ENCODE measurements at places on chromosomes 6 and 20. TPM values are rescaled to one million over a fixed set of nuclear protein-coding genes. Genes with fewer than 3 reads are reported as not detected.
A peak's percentile ranks its signal among the peaks of the same experiment; 100 is the strongest.

- H3K4me1 ChIP-seq = no peaks in the 10 kb centered on the region
- no peak overlapping the region for H3K27ac ChIP-seq
- no peaks in the 10 kb centered on the region for H3K27me3 ChIP-seq
- H3K36me3 ChIP-seq = no peaks in the 10 kb centered on the region
- no peak overlapping the region for H3K4me3 ChIP-seq
These were observed 30.9 kb downstream of the KIAA1755 start for GRCh38 chr20:38229376-38230252.

GRCh38 chr20:12644461-12644860 is 364.3 kb upstream of the SPTLC3 start:
- H3K27me3 ChIP-seq = no peaks in the 10 kb centered on the region
- H3K4me3 ChIP-seq = no peak overlapping the region
- H3K27ac ChIP-seq = no peak overlapping the region
- H3K4me1 ChIP-seq = no peaks in the 10 kb centered on the region

DNA sequence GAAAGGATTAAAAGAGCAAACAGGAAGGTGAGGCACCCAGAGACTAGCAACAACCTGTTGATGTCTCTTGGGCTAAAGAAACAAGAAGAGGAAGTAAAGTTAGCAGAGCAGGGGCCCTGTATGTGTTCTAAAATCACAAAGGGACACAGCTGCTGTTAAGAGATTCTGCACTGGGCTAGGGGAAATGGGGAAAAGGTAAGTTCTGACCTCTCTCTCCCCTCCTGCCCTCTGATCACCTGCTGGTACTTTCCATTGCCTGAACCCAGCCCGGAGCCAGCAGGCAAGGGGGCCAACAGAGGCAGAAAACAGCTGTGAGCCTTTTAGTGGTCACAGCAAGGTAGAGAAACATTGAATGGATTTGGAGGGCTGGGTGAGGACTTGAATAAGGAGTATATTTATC is 13.5 kb upstream of the CNR1 start:
- H3K36me3 ChIP-seq = no peaks in the 10 kb centered on the region
- no peak overlapping the region for H3K27ac ChIP-seq
- H3K27me3 ChIP-seq = no peaks in the 10 kb centered on the region

- H3K4me3 ChIP-seq = no peak overlapping the region
- H3K36me3 ChIP-seq = no peaks in the 10 kb centered on the region
- no peaks in the 10 kb centered on the region for H3K4me1 ChIP-seq
- H3K27me3 ChIP-seq = no peaks in the 10 kb centered on the region
These were observed 31.9 kb downstream of the NUDT3 start for GRCh38 chr6:34360556-34360955.

DNA sequence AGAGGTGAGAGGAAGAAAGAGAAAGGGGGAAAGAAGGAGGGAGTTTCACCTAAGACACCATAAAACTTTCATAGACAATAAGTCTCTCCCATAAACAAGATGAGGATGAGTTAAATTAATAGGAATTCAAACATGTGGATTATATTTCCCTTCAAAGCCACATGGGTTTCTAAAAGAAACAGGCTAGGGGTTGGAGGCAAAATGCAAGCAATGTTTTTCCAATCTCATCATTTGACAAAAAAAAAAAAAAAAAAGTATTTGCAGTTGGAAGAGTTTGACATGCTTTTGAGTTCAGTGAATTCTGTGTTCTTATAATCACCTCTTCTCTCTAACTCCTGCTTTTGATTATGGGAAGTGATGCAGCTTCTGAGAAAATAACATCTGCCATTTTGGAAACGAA is 286.5 kb upstream of the PRND start:
- no peak overlapping the region for H3K27ac ChIP-seq
- H3K4me3 ChIP-seq = no peak overlapping the region
- no peaks in the 10 kb centered on the region for H3K4me1 ChIP-seq

DNA sequence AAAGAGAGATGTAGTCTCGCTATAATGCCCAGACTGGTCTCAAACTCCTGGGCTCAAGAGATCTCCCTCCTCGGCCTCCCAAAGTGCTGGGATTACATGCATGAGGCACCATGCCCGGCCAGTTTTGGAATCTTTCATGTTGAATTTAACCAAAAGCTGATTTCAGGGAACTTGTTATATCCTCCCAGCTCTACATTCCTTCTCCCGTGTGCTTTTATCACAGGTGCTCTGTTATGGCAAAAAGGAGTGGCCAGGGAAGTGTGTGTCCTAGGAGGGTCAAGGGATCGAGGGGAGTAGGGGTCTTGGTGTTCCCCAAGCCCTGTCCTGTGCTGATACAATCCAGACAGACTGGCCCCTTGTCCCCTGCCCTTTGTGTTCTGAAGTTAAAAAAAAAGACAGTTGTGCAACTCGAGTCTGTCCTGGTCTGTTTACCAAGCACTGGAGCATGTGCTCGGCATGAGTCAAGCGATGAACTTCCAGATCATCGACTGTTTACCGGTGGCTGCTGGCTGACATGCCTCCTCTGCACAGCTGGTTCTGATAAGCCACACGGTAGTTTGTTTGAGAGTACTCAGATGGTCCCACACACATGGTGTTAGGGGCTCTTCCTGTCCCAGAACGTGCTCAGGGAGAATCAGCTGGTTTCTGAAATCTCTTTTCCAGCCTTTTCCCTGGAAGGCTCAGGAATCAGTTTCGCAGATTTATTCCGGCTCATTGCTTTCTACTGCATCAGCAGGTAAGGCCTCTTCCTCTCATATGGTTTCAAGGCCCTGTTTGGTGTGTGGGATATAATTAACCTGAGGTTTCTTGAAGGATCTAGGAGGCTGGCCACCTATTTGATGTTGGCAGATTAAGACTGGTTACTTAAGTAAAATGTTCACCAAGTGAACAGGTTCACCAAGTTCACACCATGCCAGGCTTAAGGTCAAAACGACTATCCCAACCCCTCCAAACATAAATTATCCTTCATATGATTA is 52.6 kb upstream of the NAA20 start:
- no peaks in the 10 kb centered on the region for H3K27me3 ChIP-seq
- peak; percentile 59 for DNase-seq
- H3K4me3 ChIP-seq = no peak overlapping the region
- H3K27ac ChIP-seq = peak overlapping the region; percentile 76

DNA sequence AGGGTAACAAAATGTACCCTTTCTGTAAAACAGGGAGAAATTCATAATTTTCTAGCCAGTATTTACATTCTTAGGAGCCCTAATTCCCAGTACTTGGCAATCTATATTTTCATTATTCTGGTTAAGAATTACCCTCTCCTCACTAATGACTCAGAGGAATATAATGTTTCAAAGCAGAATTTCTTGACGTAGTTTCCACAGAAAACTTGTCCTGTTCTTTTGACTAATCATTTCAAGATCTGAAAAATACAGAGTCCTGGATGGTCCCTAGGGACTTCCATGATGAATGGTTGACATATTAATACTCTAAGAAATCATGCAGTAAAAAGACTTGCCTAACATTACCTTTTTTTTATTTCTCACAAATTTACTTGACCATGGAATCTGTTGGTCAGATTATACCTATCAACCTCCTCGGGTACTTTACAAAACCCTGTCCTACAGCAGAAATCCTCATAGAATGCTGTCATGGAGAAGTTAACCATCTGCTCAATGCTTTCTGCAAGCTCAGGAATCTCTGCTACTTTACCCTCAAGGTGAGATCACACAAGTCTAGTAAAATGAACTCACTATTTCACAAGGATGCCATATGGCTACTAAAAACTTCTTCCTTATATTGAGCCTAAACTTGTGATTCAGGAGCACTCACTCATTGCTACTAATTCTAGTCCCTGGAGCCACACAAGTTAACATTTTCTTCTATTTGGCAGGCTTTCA is 202.1 kb upstream of the CNR1 start:
- no peak for DNase-seq
- H3K27me3 ChIP-seq = no peaks in the 10 kb centered on the region
- H3K4me1 ChIP-seq = no peaks in the 10 kb centered on the region
- no peaks in the 10 kb centered on the region for H3K36me3 ChIP-seq

- peaks cover 3% of the 10 kb centered on the region for H3K27me3 ChIP-seq
- no peak for DNase-seq
- no peak overlapping the region for H3K27ac ChIP-seq
- no peaks in the 10 kb centered on the region for H3K36me3 ChIP-seq
- H3K4me1 ChIP-seq = no peaks in the 10 kb centered on the region
These were observed 124.1 kb upstream of the RPS6KA2 start for GRCh38 chr6:166751051-166751595.

DNA sequence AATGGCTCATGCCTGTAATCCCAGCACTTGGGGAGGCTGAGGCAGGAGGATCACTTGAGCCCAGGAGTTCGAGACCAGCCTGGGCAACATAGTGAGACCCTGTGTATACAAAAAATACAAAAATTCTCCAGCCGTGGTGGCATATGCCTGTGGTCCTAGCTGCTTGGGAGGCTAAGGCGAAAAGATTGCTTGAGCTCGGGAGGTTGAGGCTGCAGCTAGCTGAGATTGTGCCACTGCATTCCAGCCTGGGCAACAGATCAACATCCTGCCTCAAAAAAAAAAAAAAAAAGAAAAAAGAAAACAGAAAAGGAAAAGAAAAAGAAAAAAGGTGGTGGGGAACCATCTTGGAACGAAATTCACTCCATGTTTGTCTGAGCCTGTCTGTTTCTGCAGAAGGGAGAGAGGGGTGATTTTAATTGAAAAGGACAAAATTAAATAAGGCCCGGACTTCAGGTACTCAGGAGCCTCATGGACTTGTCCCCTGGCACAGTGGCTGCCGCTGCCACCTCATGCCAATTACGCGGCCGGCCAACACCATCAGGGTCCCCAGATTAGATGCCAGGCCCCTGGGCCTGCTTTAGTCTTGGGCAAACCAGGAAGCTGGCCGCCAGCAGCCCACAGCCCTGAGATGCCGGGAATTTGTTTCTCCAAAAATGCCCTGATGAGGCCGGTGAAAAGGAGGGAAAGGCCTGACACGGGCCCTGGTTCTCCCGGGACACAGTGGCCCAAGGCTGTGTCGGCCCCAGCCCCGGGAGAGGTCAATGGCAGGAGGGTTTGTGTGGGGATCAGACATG is 37.8 kb upstream of the STX16 start:
- no peaks in the 10 kb centered on the region for H3K36me3 ChIP-seq
- no peak overlapping the region for H3K4me3 ChIP-seq
- no peaks in the 10 kb centered on the region for H3K27me3 ChIP-seq
- H3K27ac ChIP-seq = peak overlapping the region; percentile 86
- no peak for DNase-seq
- no peaks in the 10 kb centered on the region for H3K4me1 ChIP-seq

DNA sequence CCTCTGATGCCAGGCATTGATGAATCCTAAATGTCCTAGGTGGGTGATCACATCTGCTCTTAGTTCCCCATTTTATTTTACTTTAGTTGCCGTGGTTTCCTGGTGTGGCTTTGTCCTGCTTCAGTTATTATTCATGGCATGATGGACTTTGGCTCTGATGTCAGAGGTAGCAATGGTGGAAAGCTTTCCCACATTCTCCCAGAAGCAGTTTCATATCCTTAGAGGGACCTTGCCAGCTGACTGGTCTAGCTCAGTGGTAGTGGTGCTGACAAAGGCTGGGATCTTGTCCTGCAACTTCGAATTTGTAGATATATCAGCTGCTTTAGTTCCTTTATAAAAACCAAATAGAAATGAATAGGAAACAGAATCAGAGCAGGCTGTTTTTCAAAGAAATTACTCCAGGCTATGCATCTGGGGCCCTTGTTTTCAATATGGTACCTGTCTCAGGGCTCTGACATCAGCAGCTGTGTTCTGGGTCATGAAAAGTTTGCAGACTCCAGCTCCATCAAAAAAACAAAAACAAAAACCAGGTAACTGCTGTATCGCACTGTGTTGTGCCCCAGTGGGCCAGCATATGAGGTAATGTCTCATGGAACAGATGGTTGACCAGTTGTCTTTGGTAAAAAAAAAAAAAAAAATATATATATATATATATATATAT is 133.7 kb downstream of the PLCB4 start:
- no peaks in the 10 kb centered on the region for H3K27me3 ChIP-seq
- H3K36me3 ChIP-seq = no peaks in the 10 kb centered on the region
- H3K4me1 ChIP-seq = no peaks in the 10 kb centered on the region
- no peak overlapping the region for H3K4me3 ChIP-seq
- H3K27ac ChIP-seq = no peak overlapping the region
- no peak for DNase-seq

- H3K36me3 ChIP-seq = no peaks in the 10 kb centered on the region
- no peak for DNase-seq
- H3K27me3 ChIP-seq = no peaks in the 10 kb centered on the region
- no peak overlapping the region for H3K4me3 ChIP-seq
- no peaks in the 10 kb centered on the region for H3K4me1 ChIP-seq
These were observed 87.1 kb downstream of the BACH2 start for GRCh38 chr6:90209527-90209926.

- H3K36me3 ChIP-seq = no peaks in the 10 kb centered on the region
- H3K27ac ChIP-seq = no peak overlapping the region
- DNase-seq = no peak
- H3K27me3 ChIP-seq = no peaks in the 10 kb centered on the region
- no peak overlapping the region for H3K4me3 ChIP-seq
These were observed 242.8 kb downstream of the GJA1 start for GRCh38 chr6:121678245-121678644.

- H3K4me1 ChIP-seq = no peaks in the 10 kb centered on the region
- H3K27ac ChIP-seq = peak overlapping the region; percentile 98
These were observed 467 bp downstream of the PXT1 start for GRCh38 chr6:36442103-36442670.

DNA sequence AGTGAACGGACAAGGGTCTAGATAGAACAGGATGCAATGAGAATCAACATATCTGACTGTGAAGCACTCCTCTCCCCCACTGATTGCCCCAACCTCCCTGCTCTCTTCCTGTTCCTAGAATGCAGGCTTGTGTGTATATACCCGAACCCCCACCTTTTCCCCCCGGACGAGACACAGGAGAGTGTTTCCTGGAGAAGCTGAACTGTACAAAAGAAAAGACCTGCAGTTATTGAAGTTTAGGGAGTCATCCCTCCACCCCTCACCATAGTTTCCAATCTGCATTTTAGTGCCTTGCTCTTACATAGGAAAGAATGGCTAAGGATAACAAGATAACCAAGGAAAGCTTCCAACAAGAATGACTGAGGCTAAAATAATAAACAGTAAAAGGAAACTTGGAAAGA is 55.5 kb upstream of the PDE10A start:
- H3K36me3 ChIP-seq = no peaks in the 10 kb centered on the region
- no peaks in the 10 kb centered on the region for H3K27me3 ChIP-seq
- DNase-seq = no peak
- no peak overlapping the region for H3K27ac ChIP-seq

- H3K4me3 ChIP-seq = no peak overlapping the region
- H3K27ac ChIP-seq = peak overlapping the region; percentile 7
- DNase-seq = no peak
- H3K27me3 ChIP-seq = no peaks in the 10 kb centered on the region
- H3K36me3 ChIP-seq = no peaks in the 10 kb centered on the region
These were observed 182.9 kb upstream of the ECI2 start for GRCh38 chr6:4318321-4318720.

- H3K27ac ChIP-seq = no peak overlapping the region
- H3K4me1 ChIP-seq = no peaks in the 10 kb centered on the region
These were observed 62.0 kb downstream of the GPX5 start for GRCh38 chr6:28587746-28588075.

SSTR4 gene
- total RNA-seq = not detected

CLPSL2 gene
- 2.3 TPM for total RNA-seq

C6orf58 gene
- total RNA-seq = 0.66 TPM

LPA gene
- total RNA-seq = not detected

CRISP3 gene
- 0.73 TPM for total RNA-seq

TFEB gene
- 18.4 TPM for total RNA-seq

Measured in breast epithelium (tissue), 4 donors.